CD4-positive, alpha-beta T cell treated with Interleukin-6 at 100 ng/mL for 8 hours (primary cell): ENCODE measurements at places on chromosomes 7 and 10.
A peak's percentile ranks its signal among the peaks of the same experiment; 100 is the strongest.

DNA sequence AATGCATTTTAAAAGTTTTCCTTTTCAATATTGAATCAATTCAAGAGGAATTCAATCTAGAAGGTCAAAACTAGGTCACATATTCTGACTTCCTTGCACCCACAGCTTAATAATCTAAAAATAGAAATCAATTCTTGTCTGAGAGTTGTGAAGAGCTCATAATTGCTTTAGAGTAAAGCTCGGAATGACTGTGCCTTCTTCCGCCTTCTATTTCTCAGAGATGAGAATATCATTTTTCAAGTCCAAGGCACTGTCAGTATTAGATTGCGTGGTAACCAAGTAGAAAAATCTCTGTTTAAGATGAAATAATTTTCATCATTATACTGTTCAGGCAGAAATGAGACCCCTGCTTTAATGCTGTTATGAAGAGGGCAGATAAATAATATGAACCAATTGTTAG is 272.2 kb upstream of the NFE2L3 start:
- DNase-seq = no peak

GRCh38 chr7:22948770-22949169 is 65.2 kb downstream of the HYCC1 start:
- no peak for DNase-seq

DNA sequence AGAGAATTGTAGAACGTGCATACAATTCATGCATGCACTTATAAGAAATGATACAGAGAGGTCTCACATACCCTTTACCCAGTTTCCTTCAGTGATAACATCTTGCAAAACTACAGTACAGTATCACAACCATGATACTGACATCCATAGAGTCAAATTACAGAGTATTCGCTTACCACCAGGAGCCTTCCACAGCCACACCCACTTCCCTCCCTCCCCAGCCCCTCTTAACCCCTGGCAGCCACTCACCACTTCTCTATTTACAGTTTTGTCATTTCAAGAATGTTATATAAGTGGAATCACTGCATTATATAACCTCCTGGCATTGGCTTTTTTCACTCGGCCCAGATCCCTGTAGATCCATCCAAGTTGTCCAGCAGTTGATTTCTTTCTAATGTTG is 143.8 kb downstream of the ZNF248 start:
- DNase-seq = no peak

- DNase-seq = no peak
Measured at GRCh38 chr10:51075043-51075872, 971 bp downstream of the PRKG1 start.

DNA sequence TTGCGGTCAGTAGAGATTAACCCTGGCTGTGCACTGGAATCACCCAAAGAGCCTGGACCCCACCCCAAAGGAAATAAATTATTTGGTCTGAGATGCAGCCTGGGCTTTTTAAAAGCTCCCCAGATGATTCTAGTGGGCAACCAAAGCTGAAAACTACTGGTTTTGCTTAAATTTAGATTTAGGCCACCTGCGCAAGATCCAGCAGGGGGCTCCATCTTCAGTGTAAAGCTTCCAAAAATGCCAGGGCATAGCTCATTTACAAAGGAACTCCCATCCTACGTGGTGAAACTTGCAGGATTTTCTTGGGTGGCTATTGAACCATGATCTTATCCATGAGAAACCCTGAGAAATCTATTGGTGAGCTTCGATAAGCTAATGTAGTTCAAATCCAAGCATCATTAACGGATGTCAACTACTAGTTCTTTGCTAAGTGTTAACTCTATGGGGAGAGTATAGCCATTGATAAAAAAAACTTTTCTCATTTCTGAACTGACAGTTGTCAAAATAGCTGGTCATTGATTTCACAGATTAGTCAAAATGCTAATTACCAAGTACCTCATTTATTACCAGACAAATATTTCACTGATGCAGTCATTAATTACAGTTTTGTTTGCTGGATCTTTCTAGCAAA is 315.3 kb downstream of the LHFPL3 start:
- DNase-seq = no peak

GRCh38 chr10:132151951-132152505 is 34.7 kb upstream of the DPYSL4 start:
- no peak for DNase-seq

DNA sequence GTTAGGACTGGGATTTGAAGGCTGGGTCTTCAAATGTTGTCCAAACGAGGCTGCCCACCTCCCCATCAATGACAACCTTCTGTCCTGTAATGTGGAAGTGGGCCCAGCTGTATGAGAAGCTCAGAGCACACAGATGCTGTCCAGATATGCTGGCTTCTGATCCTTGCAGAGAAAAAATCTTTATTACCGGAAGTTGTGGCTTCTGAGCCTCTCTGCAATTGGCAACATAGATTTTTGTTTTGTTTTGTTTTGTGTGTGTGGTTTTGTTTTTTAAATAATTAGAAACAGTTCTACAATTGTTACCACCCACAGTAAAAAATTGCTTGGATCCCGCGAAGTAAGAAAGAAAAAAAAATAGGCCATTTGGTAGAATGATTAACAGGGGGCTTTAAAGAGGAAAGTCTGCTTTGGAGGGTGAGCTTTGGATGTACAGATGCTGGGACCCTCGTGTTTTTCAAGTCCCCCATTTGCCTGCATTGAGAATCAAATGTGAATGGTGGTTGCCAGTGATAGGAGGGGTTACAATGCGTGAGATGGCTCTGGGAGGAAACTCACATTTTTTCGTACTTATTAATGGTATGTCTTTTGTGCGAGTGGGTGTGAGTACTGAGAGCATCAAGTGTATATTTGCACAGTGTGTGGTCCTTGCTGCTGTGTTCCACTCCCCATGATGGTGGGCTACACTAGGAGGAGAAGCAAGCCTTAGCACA is 153.2 kb downstream of the TCF7L2 start:
- DNase-seq = no peak

DNA sequence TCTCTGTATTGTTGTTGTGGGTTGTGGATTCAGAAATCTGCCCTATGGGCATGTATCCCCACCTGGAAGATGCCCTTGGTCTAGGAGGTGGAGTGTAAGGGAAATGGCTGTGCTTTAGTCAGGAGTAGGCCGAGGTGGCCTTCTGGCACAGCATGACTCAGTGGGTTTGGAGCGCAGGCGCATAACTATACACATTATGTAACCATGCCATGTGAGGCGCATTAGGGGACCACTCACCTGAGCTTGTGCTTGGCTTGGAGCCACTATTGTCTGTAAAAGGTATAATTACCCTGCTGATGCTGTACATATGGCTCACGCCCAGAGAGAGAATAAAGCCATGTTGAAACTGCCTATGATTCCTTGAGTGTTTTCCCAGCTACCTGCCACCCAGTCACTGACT is 20.6 kb upstream of the ADAMTS14 start:
- no peak for DNase-seq

DNA sequence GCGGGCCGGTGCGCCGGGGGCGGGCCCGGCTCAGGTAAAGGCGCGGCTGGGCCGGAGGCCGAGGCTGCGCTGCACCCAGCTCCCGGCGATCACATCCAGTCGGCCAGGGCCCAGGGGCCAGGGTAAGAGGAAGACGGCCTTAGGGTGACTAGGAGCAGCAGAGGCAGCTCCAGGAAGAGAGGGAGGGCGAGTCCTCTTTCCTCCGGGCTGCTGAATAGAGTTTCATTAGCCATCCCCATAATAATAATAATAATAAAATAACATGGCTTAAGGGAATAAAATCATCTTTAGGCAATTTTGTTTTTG is 44.8 kb upstream of the CDK1 start:
- DNase-seq = peak; percentile 42

GRCh38 chr10:30365278-30365677 is 16.2 kb upstream of the MTPAP start:
- DNase-seq = no peak

DNA sequence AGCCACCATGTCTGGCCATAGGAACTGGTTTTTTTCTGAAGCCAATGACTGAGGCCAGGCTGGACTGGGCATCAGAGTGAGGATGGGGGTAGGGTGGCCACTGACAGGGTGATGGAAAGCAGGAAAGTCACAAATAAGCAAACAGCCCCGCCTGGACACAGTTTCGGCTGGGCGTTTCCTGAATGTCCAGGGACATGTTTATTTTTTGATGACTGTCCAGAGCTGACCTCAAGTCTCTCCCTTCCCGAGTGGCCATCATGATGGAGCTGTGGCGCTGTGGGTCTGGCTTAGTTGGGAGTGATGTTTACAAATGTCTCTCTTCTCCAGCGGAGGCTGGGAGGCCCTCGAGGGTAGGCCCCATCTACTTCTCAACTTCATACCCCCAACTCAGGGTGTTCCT is 37.1 kb upstream of the COMTD1 start:
- DNase-seq = no peak

- DNase-seq = no peak
Measured at GRCh38 chr7:142481548-142481947, 223.7 kb upstream of the PRSS58 start.

DNA sequence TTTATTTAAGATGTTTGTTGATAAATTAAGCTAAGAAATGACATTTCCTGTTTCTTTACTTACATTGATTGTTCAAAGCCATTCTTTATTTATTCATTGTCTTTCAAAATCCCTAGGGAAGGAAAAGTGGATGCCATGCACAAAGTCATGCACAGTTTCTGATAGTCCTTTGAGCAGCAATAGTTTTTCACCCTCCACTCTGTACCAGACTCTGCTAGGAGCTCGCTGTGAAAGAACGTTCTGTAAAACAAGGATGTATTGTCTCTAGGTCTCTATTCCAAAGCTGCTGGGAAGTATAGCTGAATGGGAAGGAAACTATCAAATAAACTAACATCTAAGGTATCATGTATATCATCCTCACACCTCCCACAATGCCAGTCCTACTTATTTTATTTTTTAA is 7.8 kb upstream of the NOC3L start:
- no peak for DNase-seq

GRCh38 chr7:55474944-55475854 is 97.1 kb downstream of the VOPP1 start:
- DNase-seq = peak; percentile 61

- DNase-seq = peak; percentile 15
Measured at GRCh38 chr10:3980660-3981059, 195.7 kb upstream of the KLF6 start.

DNA sequence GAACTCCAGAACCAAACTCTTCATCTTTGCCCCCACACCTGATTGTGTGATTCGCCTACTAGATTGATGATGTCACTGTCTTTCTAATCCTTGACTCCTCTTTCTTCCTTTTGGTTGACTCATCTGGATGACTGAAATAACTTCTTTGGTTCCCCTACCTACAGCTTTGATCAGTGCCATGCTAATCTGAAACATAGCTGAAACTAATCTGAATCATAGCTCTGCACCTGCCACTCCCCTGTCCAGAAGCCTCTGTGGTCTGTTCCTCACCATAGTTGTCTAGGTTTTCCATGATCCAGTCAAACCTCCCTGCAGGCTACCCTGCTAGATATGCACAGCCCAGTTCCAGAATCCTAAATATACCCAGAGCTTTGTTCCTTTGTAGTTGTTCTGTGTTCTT is 51.9 kb downstream of the ZNF365 start:
- no peak for DNase-seq

GRCh38 chr10:95815133-95815532 is 59.2 kb downstream of the ENTPD1 start:
- DNase-seq = no peak

DNA sequence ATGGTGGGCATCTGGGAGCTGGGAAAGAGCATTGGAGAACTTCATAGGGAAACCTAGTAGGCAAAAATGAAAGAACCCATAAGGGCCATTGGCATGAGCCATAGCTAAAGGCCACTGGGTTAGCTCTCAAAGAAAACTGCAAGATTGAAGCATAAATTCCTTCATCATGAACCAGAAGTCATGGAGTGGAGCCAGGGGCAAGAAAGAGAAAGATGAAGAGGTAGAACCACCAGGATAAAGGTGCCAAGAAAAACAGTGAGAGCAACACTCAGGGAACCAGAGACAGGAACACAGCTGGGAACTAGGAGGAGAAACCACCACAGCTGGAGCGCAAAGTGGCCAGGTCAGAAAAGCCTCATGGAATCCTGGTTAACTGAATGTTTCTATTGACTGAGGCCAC is 11.5 kb upstream of the SGMS1 start:
- DNase-seq = no peak

DNA sequence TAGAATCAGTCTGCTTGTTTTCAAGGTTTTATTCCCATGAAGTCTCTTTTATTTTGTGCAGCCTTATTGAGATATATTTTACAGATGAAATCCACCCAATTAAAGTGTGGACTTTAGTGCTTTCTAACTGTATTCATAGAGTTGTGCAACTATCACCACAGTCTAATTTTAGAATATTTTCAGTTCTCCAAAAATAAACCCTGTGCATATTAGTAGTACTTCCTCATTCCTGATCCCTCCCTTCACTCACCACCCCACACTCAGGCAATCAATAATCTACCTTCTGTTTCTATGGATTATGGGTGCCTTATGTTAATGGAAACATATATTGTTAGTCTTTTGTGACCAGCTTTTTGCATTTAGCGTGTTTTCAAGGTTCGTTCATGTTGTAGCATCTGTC is 185.7 kb upstream of the TMEM72 start:
- no peak for DNase-seq

- DNase-seq = no peak
Measured at GRCh38 chr7:101956130-101956529, 138.7 kb downstream of the CUX1 start.

DNA sequence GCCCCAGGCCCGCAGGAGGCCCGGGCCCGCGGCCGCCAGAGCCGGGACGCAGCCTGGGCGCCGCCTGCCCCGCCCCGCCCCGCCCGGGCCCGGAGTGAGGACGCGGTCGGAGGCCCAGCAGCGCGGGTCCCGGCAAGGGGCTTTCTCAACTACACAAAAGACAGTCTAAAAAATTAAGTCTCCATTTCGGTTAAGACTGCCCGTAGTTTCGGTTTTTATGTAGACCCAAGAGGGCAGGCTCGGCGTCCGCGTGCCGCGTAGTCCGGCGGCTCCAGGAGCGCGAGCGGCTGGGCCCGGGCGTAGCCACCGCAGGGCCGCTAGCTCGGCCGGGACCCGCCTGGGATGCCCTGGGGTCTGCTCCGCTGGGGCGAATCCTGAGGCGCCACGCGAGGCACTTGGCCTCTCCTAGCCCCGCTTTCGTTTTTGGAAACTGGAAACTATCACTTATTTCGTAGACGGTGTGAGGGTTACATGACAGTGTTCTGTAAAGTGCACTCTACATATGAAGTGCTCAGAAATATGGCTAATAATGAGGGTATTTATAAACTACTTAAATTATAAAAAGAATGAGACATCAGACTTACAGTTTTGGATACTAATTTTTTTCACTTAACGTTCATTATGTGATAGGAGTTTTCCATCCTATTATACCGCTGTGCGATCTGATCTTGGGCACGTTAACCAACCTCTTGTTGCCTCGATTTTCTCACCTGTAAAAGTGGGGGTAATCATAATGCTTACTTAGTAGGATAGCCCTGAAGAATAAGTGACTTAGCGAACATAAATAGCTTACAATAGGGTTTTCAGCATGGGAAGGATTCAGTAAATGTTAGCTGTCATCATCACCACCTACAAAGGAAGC is 573 bp downstream of the BLVRA start:
- peak; percentile 24 for DNase-seq

DNA sequence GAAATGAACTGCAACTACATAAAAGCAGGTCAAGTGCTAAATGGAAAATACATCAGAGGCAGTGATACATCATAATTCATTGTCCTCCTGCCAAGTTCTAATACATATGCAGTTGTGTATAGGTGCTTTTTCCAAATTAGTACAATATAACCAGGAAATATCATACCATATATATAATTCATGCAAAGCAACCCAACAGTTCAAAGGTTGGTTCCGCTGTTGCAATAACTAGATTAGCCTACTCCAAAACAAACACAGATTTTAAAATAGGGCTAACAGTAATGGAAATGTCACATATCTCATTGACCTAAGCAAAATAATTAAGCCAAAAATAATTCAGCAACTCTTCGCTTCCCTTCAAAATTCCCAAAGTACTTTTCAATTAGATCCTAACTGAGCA is 88.9 kb upstream of the NEBL start:
- no peak for DNase-seq

- DNase-seq = no peak
Measured at GRCh38 chr10:3720228-3721019, 64.6 kb downstream of the KLF6 start.
